Tongue (tissue), 3 donors: ENCODE measurements at places on chromosomes 3 and 15. TPM values are rescaled to one million over a fixed set of nuclear protein-coding genes. Genes with fewer than 3 reads are reported as not detected.

DNA sequence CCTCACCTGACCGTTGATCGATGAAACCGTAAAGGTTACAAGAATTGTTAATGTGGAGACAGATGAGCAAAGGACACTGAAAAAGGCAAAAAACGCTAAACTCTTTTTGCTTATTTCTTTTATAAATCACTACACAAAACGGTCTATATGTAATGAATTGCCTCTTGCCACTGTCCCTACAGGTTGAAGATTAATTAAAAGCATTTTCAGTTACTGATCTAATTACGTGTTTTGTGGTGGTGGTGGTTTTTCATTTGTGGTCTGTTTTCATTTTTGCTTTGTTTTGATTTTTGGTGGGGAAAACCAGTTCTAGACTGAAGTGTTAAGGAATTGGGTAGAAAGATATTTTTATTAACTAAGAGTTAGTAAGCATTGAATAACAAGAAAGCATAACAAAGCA lies 299.2 kb upstream of the LRRN1 start:
- no peak for DNase-seq

- DNase-seq: peak; percentile 83
Measured at GRCh38 chr3:42839616-42840015, 30.4 kb downstream of the ACKR2 start.

- DNase-seq: no peak
Measured at GRCh38 chr3:189638276-189639031, 7.3 kb downstream of the TP63 start.

POLR2M gene
- total RNA-seq: 307 TPM

DNA sequence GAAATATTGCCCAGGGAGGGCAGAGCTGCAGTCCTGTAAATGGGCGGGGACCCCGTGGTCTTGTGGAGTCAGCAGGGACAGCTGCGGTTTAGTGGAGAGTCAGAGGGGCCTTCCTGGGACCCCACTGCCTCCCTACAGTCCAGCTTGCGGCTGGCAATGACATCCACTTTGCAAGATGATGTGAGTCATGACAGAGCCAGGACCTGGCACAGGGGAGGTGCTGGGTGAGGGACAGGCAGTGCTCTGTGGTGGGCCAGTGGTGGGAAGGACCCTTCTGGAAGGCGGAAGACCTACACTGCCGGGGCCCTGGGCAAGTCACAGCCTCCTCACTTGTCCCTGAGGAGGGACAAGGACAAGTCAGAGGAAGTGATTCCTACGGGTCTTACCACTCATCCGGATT lies 17.8 kb downstream of the APBA2 start:
- no peak for DNase-seq

GRCh38 chr3:30002797-30003196 lies 603.6 kb upstream of the TGFBR2 start:
- no peak for DNase-seq
